Stimulated activated CD8-positive, alpha-beta memory T cell treated with anti-CD3 and anti-CD28 coated beads, Interleukin-12 subunit alpha, Interleukin-12 subunit beta, amount 100 ng/mL, for 1 hour (primary cell): ENCODE measurements at places on chromosomes 13 and 19.

GRCh38 chr13:34028496-34029442, 210.8 kb downstream of the RFC3 start:
- no peak for DNase-seq

DNA sequence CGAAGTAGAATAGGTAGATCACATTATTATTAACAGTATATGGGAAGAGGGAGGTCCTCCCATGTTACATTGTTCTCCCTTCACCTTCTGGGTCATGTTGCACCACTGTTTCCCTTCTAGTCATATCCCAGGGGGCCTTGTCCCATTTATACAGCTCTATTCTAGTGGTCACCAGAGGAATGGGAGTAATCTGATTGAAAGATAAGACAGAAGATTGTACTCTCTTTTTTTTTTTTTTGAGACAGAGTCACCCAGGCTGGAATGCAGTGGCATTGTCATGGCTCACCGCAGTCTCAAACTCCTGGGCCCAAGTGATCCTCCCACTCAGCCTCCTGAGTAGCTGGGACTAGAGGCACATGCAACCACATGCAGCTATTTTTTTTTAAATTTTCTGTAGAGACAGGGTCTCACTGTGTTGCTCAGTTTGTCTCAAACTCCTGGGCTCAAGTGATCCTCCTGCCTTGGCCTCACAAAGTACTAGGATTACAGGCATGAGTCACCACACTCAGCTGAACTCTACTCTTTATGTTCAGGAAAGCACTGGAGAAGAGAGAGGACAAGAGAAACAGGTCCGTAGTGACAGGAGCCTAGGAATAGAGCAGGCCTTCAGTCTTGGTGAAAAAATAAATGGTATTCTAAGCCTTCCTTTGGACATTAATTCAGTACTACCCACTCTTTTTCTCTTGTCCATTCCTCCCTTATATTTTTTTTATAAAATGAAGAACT, 4.3 kb upstream of the ZNF529 start:
- no peak for DNase-seq

DNA sequence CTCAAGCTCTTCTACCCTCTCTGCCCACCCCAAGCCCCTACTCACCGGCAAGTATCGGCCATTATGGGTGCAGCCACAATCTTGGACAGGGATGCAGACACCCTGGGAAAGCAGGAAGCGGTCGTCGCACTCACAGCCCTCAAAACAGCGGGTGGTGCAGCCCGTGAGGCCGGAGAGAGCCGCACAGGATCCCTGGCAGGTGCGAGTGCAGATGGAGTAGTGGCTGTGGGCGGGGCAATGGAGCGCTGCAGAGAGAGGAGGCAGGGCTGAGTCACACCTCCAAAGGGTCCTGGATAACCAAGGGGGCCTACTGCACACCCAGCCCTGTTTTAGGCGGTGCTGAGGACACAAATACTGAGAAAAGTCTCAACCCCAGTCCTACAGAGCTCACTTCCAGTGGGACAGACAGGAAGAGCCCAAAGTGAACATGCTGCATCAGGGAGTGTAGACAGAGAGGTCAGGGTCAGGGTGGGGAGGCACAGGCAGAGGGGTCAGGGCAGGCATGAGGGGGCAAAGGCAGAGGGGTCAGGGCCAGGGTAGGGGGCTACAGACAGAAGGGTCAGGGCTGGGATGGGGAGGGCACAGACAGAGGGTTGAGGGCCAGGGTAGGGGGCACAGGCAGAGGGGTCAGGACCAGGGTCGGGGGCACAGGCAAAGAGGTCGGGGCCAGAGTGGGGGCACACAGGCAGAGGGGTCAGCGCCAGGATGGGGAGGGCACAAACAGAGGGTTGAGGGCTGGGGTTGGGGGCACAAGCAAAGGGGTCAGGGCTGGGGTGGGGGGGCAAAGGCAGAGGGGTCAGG, 24.2 kb upstream of the FBL start:
- DNase-seq, result no peak

DNA sequence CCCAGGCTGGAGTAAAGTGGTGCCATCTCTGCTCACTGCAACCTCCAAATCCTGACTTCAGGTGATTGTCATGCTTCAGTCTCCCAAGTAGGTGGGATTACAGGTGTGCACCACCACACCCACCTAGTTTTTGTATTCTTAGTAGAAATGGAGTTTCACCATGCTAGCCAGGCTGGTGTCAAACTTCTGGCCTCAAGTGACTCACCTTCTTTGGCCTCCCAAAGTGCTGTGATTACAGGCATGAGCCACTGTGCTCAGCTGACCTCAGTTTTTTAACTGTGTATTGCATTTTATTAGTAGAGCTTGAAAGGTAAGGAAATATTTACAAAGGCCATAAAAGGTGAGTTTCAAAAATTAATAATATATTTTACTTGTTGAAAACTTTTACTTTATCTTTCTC, 2.3 kb downstream of the ZNF726 start:
- DNase-seq, result no peak

DNA sequence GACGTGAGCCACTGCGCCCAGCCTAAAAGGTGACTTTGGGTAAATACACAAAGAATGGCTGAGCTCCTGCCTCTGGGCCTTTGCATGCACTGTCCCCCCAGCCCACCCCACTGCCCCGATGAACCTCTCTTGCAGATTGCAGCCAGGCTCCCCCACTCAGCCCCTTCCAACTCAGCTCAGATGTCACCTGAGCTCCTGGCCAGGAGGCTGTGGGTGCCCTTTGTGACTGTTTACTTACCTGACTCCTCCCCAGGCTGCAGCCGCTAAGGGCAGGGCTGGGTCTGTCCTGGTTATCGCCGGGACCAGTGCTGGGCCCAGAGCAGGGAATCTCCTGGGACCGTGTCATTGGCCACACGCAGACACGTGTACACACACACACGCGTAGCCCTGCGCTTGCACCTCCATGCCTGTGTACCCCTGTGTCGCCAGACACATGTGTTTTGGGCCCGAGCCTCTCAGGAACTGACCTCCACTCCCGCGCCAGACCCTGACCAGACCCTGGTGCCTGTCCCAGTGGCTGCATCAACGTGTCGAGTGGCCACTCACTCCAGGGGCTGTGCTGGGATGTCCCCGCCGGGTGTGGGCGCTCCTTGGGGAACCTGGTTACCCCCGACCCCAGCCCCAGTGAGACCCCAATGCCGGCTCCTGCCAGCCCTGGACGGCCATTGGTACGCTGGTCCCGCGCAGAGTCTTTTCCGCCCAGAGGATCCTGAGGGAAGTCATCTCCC, 18.7 kb downstream of the EFNA2 start:
- DNase-seq, result no peak

DNA sequence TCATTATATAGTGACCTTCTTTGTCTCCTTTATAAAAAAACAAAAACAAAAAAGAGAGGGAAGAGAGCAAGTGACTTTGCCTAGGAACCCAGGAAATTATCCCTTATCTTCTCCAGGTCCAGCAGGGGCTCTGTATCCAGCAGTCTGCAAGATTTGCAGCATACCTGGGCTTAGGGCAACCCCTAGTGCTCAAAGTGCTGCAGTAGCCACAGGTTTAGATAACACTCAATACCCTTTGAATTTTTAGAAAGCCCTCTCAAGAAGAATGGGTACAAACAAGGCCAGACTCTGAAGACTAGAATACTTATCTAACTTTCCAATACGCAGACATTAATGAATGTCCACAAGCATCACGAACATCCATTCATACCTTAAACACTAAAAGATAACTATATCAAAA, 43.2 kb downstream of the CCNA1 start:
- DNase-seq, result no peak

- no peak for DNase-seq
These were observed 32.1 kb downstream of the SLC25A30 start for GRCh38 chr13:45385907-45386553.

- DNase-seq, result no peak
These were observed 2.4 kb upstream of the PLPP2 start for GRCh38 chr19:293436-294110.

DNA sequence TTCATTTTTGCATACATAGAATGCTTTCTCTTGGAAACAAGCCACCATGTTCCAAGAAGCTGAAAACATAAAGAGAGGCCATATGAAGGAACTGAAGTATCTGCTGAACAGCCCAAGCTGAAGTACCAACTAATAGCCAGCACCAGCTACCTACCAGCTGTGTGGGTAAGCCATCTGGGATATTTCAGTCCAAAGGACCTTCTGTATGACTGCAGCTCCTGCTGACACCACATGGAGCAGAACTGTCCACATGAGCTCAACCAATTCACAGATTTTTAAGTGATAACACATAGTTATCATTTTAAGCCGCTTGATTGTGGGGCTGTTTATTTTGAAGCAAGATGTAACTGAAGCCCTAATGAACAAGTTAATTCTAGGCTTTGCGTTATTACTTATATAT, 621.1 kb upstream of the KLHL1 start:
- DNase-seq, result no peak

DNA sequence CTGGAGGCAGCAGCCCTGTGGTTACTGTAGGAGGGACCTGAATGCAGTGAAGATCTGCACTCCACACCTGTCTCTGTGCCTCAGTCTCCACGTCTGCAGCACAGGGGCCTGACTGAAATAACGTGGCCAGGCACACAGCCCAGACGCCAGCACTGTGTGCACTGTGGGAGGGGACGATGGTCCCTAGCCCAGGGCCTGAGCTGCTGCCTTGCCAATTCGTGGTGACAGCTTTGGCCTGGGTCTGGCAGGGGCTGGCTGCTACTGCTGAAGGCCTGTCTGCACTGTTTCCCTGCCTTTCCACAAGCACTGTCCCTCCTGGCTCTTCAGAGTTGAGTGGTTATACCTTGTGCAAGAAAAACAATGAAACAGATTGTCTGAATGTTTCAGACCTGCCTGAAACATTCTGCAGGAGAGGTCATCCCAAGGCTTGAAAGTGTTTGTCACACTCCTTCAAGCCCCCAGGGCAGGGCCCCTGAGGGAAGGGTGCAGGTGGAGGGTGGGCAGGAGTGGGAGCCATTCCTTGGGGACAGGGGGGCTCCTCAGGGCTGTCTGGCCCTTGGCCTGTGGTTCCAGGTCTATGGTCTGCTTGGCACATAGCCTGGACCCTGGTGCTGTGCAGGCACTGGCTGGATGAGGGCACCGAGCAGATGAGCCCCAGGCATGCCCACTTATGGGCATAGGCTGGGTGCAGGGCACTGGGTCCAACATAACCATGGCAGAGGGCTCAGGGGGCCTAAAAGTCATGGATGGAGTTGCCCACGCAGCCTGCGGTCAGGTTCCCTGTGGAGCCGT, 38.7 kb upstream of the LDLR start:
- DNase-seq, result no peak

DNA sequence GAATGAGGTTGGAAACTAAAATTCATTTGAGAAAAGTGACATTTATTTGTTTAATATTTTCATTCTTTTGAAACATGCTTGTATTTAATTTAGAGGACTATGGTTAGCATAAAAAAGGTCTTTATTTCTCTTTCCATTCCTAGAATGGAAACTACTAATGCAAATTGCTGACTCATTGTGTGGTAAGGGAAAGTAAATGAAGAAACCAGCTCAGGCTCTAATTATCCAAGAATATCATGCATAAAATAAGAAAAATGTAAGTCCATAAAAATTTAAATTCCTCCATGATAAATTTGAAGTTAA, 777.0 kb upstream of the SLITRK1 start:
- DNase-seq, result no peak

GRCh38 chr13:110173247-110173818, 133.6 kb downstream of the COL4A1 start:
- no peak for DNase-seq

- no peak for DNase-seq
These were observed 31.0 kb downstream of the PAK4 start for GRCh38 chr19:39156326-39157230.

DNA sequence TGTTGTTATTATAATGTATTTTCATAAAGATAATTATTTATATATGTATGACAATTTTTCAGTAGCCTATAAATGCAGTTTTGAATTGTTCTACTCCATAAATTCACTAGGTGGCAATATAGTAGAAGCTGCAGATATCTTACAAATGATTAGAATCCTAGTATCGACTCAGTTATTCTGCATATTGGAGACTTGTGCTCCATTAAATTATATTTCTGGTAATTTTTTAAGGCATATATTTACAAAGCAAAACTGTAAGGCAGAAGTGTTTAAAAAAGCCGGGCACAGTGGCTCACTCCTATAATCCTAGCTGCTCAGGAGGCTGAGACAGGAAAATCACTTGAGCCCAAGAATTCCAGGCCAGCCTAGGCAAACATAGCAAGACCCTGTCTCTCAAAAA, 58.7 kb downstream of the DPY19L3 start:
- DNase-seq, result no peak

- DNase-seq, result no peak
These were observed 13.6 kb upstream of the FCHO1 start for GRCh38 chr19:17737690-17738153.

- DNase-seq, result no peak
These were observed 73.4 kb upstream of the FLT1 start for GRCh38 chr13:28568286-28568685.

DNA sequence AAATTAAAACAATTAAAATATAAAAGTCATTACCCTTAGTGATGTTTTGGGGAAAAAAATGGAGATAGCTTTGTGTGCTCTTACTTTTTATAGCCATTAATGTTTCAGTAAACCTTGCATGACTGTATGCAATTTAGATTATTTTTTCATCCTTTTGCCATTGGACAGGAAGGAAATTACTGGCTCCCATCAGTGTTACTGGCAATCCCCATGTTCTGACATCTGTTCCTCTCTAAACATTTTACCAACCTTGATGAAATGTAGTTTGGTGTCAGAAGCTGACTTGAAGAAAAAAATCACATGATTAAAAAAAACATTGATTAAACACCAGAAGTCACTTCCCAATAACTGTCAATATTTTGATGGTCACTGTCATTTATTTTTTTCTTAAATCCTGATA, 52.3 kb upstream of the ZNF536 start:
- DNase-seq, result no peak
